NCI-H524 (cell line): ENCODE measurements at places on chromosomes 7 and 10.

DNA sequence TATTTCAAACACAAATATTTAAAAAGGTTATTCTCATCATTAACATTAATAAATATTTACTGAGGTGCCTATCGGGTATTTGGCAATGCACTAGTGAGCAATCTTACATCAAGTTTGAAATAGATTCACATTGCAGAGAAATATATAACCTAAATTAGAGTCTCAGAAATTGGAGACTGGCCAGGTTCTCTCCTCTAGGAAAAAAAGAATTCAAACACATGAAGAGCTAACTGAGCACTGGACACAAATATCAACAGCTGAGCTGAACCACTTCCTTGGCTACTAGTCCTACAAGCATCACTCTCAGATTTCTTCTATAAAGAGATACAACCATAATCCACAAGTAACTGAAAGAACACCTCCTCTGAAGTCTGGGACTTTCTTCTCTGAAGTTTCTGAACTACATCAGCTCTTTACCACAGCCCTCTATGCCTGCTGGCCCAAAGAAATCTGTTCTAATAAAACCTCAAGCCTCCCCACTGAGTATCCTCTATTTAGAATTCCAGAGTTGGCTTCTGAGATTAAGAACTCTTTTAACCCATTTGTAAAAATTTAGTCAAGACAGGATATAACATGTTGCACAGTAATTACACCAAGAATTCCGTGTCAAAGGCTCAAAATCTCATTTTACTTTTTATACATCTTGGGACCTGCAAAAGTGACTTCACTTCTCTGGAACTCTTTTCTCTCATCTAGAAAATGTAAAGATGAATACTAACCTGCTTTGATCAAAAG, 45.2 kb downstream of the MTERF1 start:
- no peak for DNase-seq

- peak; percentile 5 for DNase-seq
Measured at GRCh38 chr10:129853562-129853903, 110.5 kb downstream of the EBF3 start.

GRCh38 chr7:44087911-44088838, 5.8 kb upstream of the POLM start:
- DNase-seq = no peak

DNA sequence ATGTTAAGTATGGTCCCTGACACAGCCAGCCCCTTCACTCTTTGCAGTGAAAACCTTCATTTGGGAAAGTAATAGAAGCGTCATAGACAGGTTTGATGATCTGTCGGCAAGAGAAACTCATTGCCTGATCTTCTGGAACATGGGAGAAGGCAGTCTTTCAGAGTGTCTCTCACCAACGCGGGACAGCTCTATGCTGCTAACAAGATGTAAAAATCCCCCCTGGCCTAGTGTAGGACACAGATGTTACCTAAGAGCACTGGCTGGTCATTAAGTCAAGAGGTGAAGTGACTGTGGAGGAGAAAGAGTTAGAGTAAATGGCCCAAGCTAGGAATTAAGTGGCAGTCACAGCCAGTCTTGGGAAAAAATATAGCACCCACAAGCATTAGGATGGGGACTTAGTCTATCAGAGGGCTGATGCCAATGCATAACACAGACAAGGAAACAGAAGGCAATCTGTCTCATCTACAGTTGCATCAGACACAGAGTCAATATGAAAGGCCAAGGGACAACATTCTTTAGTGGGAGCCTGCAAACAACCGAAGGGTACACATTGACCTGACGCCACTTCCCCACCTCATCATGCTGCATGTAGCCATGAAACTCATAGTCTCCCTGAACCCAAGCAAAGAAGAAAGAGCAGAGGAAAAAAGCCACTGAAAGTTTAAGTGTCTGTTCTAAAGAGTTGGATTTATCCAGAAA, 69.5 kb downstream of the SORCS1 start:
- DNase-seq = no peak

DNA sequence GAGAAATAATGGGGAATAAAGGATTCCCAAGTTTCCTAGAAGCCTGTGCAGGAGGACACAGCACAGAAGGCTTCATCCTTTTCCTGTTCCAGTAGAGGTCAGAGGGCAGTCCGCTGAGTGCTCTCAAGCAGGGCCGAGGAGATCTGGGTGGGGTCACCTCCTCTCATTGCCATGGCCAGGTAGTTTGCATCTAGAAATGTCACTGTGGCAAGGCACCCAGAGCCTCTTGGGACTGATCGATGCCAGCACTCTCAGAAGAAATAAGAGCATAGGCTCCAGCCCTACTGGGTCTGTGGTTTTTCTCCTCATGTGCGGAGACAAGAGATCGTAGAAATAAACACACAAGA, 7.9 kb downstream of the NUB1 start:
- no peak for DNase-seq

DNA sequence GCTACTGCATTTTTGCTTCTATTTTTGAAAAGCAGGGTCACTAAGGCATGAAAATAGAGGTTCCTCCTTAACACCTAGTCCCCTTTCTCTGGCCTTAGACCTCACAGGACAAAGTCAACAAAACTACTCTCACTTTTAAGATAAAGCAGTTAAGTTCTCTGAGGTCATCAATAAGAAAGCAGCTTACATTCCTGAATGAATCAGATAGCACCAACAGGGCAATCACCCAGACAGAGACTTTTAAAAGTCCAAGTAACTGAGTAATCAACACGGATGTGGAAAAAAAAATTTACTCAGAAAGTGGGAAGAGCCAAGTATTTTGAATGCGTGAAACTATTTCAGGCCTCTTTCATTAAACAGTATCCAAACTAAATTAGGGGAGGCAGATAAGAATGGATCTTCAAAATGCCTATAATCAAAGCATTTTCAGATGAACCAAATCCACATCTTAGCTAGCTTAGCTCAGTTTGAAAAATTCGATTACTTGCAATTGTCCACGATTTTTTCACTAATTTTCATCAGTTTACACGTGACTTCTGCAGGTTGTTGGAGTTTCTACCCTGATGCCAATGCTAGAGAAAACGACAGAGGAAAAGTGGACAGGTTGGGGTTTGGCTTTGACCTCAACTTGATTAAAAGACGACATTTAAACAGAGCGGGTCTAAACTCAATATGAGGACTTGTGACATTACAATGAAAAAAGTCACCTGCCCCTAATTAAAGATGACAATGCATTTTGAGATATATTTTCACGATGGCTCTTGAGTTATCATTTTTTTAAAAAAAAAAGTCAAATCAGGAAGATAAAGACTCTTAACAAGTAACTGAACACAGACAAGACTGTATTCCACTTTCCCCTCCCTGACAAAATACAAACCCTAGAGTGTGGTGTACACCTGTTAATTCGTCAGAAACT, 1.6 kb downstream of the BEND7 start:
- no peak for DNase-seq

- DNase-seq = peak; percentile 24
Measured at GRCh38 chr10:61900829-61901792, at the start of gene ARID5B. TSS of gene ARID5B (plus strand) at chr10:61901699. CDS start at chr10:61901710, 11 bp downstream.

DNA sequence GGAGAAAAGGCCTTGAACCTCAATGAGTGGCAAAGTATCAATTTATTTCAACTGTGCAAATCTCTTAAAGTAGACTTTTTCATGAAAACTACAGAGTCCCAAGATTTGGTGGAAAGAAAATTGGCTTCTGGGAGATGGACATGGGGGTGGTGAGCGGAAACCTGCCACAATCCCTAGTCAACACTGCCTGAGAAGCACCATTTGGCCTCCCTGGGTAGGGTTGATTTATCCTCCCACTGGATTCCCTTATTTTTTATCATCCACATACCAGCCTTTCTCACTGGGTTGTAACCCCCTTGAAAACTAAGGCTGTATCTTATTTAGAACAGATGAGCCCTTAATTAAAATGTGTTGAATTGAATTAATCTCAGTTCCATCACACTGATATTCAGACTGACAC, 101.7 kb upstream of the PTN start:
- DNase-seq = no peak

DNA sequence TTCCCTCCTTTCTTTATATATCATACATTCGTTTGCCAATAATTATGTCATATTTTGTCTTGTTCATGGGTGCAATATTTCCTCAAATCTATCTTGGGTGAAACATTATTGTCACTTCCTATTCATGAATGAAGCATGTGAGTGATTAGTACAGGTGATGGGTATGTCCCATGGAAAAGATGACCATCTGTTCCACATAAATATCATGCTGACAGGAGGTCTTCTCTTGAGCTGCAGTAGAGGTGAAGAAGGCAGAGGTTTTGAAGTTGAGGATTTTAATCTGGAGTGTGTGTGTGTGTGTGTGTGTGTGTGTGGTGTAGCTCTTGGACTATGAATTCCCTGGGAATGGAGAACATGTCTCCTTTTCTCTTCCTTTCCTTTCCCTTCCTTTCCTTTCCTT, 350.5 kb upstream of the CHRM2 start:
- peak; percentile 19 for DNase-seq

DNA sequence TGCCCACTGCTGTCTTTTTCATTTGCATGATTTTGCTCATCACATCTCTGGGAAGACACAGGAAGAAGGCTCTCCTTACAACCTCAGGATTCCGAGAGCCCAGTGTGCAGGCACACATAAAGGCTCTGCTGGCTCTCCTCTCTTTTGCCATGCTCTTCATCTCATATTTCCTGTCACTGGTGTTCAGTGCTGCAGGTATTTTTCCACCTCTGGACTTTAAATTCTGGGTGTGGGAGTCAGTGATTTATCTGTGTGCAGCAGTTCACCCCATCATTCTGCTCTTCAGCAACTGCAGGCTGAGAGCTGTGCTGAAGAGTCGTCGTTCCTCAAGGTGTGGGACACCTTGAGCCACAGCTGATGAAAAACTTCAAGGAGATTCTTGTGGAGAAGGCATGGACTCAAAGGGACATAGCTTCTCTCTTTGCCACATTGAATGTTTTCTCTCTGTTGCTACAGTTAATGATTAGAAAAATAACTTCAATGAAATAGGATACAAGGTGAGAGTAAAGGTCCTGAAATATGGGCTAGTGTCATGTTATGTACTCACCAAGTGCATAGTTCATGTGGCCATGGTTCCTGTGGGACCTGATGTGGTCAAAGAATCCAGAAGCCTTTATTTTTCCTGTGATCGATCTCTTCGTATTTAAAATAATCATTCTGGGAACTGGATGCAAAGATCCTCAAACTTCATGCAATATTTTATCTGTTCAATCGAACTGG, 970 bp downstream of the TAS2R60 start:
- no peak for DNase-seq

DNA sequence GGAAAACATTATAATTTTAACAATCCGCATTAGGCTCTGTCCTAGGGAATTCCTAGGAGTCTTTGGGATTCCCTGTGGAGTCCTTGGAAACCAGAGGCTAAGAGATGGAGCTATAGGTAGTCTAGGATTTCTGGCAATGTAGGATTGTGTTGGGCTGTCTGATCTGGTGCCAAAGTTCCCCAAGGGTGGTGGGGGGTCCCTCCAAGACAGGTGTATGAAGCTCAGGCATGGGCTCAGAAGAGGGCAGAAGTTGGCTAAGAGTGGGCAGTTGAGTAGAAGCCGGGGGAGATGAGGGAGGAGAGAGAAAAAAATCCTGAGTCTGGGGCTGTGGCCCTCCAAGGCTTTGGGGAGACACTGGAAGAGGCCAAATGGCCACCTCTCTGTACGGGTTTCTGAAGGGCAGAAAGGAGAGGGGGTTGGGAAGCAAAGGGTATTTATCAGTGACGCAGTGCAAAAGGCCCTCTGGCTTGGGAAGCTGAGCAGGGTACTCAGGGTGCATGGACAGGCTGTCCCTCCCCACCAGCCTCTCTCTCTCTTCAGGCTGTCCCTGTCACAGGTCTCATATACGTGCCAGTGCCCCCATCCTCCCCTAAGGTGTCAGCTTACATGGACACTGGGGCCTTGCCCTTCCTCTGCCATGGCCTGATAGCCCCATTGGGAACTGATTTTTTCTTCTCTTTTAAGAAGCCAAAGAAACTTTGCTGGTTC, 929 bp downstream of the HOXA6 start:
- no peak for DNase-seq

GRCh38 chr7:143299840-143300239, 11.7 kb downstream of the CASP2 start:
- DNase-seq = peak; percentile 19

- DNase-seq = peak; percentile 10
Measured at GRCh38 chr10:84634636-84635035, 306.2 kb downstream of the CCSER2 start.

- peak; percentile 35 for DNase-seq
Measured at GRCh38 chr7:826230-826917, 5.9 kb upstream of the SUN1 start.

DNA sequence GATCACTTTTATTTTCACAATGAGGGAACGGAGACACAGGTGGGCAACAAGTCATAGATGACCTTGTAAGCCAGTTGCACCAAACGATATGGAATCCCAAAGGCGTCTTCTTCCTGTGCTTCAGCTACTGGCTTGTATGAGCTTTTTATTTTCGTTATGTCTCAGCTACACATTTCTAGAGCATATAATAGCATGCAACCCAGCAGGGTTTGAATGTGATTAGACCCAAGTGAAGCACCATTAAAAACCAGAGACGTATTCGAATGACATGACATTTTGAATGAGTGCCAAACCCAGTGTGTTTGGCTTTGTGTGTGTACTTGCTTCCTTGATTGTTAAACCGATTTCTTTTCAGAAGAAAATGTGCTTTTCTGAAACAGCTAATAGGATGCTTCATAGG, 963.2 kb upstream of the CELF2 start:
- DNase-seq = no peak

GRCh38 chr7:114659409-114660125, 245.0 kb downstream of the FOXP2 start:
- DNase-seq = no peak

GRCh38 chr7:44678471-44679179, 70.0 kb upstream of the ZMIZ2 start:
- no peak for DNase-seq

- DNase-seq = peak; percentile 59
Measured at GRCh38 chr7:28005847-28006231, 174.8 kb downstream of the JAZF1 start.

DNA sequence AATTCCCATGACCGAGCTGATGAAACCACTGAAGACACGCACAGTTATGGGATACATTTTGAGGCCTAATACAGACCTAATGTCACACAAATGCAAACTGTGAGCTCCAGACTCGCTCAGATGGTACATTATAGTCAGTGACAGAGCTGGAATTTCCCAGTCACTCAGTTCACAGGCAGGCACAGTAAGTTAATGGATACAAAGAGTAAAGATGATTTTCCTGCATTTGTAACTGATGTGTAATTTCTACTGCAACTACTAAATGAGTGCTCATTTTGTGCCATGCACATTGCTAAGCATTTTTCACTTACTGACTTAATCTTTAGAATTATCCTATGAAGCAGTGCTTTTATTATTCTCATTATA, 56.5 kb downstream of the ENO4 start:
- DNase-seq = no peak

DNA sequence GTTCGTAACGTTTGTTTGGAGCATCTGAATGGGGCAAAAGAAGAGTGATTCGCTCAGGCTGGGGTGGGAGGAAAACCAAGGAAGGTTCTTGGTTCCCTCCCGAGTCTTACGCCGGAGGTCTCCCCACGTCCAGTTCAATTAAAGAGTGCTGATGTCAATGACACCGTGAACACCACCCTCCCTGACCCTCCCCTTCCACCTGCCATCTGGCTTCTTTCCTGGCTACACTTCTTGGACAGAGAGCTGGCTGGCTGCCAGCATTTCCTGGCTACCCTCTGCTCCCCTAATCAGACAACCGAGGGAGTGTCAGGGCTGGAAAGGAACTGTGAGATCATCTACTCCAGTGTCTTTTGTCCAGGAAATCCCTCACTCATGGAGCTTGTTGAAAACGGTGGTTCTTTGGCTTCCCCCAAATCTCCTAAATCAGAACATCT, 24.1 kb upstream of the FFAR4 start:
- peak; percentile 90 for DNase-seq
